ENCODE measurements at places on chromosomes 2 and 18.

DNA sequence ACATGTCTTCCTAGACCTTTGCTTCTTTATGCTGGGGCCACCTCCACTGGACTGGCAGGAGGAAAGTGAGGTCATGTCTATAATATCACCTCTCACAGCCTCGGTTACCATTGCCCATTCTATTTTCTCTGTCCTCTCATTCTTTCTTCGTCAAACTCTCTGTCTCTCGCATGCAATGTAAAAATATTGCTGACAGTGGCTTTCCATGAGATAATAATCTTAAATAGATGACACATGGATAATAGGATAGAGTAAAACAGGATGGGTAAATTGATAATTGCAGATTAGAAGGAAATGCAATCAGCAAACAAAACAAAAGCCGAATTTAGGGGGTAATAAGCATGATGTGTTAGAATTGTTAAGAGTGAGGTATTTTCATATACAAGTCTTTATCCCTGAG lies 215.7 kb upstream of the PARD3B start:
- no peak for DNase-seq

DNA sequence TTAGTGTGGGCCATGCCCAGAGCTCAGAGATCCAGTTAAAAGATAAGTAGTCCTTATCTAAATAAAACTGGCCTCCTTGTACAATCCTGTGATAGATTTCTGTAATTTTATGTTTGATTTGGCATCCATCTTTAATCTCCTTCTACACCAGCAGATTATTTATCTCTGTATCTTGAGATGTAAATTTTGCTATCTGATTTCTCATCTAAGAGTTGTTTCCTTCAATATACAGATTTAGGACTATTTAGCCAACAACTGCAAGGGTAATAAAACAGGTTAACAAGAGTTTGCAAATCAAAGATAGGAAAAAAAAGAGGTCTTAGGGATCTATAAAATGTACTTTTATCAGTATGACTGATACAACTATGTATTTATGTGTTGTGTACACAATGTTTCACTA lies 68.6 kb upstream of the ABCA12 start:
- no peak for DNase-seq

DNA sequence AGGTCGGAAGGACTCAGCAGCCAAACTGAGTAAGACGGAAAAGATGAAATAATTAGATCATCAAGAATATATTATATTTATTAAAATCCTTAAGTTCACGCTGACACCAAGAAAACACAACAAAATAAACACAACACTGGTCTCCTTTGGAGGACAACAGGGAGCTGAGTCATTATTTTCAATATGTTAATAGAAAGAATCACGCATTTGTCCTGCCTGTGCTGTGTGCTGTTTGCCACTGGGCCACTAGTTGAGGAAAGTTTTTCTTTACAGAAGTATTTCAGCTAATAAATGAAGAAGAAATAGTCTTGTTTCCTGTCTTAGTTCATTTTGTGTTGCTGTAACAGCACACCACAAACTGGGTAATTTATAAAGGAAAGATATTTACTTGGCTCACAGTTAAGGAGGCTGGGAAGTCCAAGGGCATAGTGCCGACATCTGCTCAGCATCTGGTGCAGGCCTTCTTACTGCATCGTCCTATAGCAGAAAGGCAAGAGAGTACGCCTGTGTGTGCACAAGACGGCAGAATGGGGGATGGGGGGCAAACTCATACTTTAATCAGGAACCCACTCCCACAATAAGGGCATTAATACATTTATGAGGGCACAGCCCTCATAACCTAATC lies 88.0 kb downstream of the TCF7L1 start:
- no peak for DNase-seq

DNA sequence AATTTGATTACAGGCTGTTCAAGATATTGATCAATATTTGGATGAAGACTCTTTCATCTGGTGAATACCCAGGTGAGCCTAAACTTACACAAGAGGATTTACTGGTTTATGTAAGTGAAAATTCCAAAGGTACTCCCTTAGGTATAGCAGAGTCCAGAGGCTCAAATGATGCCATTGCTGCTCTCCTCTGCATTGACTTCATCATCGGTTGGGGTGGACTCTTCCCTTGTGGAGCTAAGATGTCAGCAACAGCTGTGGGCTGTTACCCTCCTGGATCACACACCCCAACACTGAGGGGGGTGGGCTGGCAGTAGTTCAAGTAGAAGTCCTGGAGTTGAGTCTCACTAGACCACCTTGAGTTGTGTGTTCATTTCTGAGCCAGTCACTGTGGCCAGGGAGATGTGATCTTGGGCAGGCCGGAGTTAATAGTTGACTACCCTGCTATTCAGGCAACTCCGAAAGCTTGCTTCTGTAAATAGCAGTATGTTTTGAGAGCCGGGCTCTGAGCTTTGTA lies 236.9 kb downstream of the PTPRM start:
- no peak for DNase-seq

DNA sequence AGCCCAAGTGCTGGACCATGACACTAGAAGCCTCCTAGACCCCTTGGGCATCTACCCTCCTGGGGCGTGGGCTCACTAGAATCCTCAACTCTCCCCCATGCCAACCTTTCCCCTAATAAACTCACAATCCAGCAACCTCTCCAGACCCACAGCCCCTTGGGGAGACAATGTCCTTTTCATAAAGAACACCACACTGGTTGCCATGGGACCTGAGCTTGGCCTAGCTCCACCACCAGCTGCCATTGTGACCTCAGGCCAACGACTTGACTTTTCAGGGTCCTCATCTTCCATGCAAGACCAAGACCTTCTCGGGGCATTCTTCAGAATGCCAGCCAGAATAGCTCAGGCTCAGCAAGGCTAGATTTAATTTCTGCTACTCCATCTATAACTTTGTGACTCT lies 128.1 kb upstream of the NPAS2 start:
- no peak for DNase-seq

DNA sequence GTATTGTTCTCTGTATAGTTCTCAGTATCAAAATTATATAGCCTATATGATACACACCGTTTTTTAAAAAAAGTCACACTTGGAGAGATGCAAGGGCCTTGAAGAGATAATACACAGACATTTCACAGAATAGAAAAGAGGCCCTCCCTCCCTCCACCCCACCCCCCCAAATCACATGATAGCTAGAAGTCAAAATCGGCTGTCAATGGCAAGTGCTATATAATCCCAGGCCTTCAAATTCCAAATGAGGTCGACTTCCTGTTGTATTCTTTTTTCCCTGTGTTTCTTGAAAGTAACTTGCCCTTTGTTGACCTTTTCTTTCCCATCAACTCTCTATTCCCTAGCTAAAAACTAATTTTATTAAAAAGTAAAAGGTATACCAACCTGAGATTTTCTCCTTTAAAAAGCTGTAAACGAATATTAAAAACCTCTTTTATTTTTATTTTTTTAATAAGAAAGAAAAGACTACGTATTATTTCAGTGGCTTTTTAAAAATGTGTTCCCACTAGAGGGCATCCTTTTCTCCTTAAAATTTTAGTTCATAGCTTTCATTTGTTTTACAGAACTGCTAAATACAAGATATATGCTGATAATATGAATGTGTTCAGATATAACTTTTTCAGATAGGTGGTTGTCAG lies 46.6 kb downstream of the KCMF1 start:
- DNase-seq = no peak

- no peak for DNase-seq
Measured at GRCh38 chr2:68251855-68252399, 405 bp downstream of the PPP3R1 start.

DNA sequence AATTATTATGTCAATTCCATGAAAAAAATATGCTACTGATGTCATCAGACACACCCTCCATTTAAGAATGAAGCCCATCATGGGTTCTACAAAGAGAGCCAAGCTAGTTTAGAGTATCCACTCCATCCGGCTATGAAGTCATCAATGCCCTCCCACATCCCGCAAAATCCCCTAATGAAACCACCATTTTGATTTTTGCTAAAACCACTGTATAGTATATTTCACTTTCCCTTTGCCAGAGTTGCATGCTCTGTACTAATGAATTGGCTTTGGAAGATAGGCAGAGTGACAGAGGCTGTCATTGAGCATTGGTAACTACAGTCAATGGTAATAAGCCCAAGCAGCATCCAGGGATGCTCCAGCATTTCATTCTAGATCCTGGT lies 118.6 kb downstream of the ANKRD44 start:
- DNase-seq = no peak

GRCh38 chr18:36365836-36366775 lies 68.6 kb downstream of the FHOD3 start:
- no peak for DNase-seq

- DNase-seq = no peak
Measured at GRCh38 chr18:25133879-25134278, 218.1 kb downstream of the ZNF521 start.

DNA sequence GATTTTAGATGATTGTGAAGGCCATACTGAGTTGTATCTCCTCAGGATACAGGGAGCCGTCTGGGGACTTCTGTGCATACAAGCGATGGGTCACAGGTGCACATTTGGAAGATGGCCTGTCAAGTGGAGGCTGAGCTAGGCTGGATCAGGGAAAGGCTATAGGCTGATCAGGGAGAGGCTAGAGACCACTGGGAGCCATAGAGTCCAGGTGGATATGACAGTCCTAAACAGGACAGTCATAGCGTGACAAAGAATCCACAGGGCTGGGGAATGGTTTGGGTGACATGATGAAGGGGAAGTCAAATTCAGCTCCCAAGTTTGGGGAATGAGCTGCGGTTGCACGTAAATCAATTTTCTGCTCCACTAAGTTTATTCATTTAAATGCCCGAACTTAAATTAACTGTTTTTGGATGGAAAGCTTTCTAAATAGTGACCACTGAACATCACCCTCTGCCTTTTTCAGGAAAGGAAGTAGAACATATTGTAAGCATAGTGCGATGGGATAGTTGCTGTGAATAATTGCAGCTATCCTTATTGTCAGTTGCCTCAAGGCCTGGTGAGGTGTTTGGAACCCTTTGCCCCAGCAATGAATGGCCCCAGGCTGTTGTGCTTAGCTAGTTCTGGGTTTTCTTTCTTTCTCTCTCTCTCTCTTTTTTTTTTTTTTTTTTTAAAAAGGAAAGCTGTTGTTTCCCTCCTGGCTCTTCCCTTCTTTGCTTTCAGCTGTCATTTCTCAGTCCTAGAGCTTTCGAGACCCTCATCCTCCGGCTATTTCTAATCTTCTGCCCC lies 50.5 kb downstream of the KLHL29 start:
- no peak for DNase-seq

- DNase-seq = no peak
Measured at GRCh38 chr2:197209246-197209645, 101.3 kb downstream of the ANKRD44 start.

DNA sequence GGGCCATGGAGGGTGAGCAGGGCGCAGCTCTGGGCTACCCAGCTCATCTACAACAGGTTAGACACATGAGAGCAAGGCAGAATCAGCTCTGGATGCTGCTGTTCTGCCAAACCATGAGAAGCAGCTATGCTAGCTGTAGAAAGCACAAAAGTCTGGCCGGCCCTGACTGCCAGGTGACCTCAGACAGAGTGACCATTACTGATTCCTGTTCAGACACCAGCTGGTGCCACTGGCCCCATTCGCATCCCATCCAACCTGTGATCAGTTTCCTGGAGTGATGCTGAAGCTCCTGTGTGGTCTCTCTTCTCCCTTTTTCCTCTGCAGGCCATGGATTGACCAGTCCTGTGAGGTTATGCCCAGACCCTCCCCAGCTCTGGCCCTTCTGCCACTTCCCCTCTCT lies 14.3 kb downstream of the RBMS1 start:
- no peak for DNase-seq

- DNase-seq = no peak
Measured at GRCh38 chr2:217743966-217744761, 258.6 kb downstream of the TNS1 start.

DNA sequence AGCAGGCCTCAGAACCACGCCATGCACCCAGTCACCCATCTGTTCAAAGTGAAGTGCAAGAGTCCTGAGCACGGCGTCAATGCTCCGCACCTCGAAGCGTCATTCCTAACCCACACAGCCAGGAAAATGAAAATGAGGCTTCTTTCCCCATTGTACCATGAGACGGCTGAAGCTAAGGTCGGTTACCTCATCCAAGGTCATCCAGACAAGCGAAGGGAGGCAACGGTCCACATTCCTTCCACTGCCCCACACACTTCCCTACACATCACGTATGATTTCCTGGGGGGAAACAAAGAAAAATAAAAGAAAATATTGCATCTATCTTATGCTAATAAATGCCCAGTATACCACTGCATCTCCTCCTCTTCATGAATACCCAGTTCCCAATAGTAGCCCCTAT lies 113.5 kb upstream of the RAB6C start:
- no peak for DNase-seq

- DNase-seq = no peak
Measured at GRCh38 chr18:59633317-59633716, 63.9 kb downstream of the CCBE1 start.

DNA sequence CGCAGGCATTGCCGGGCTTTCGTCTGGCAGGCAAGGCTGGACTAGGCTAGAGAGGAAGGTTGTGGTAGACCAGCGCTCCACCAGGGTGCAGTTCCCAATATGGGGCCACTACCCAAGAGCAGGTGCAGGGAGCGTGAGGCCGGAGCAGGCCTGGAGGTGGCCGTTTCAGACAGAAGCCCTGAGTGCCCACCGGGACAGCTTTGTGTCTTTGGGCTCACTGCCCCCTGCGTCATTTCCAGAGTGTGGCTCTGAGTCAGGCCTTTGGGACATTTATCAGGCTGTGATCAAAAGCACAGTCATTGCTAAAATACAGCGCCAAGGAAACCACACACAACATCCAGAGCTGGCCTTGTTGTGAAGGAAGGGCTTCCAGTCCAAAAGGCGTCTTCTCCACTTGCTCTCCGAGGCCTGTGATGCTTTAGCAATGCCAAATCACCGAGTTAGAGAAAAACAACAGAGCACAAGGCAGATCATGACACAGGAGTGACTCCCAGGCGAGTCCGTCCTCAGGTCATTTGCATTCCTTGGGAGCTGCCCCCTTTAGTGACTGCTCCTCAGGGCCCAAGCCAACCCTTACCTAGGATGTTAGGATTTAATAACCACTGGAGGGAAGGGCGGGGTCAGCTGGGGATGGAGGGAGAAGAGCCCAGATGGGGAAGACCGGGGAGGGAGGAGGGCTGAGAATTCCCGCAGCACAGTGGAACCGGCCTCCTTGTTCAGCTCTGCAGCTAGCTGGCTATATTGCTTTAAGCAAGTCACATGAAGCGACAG lies 42.3 kb downstream of the RFX8 start:
- DNase-seq = no peak

GRCh38 chr2:20157193-20157891 lies 67.6 kb downstream of the SDC1 start:
- DNase-seq = no peak

DNA sequence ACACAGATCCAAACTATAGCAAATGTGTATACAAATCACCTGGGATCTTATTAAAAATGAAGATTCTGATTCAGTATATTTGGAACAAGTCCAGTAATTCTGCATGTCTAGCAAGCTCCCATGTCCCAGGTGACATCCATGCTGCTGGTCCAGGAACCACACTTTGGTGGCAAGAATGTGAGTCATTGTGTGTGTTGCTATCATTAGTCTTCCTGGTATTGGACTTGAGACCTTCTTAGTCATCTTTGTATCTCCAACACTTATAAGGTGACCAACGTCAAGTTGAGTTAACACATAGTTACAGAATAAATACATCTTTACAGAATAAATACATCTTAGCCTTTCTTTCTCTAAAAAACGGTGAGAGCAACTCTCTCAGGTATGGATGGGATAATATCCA lies 107.9 kb upstream of the NDUFV2 start:
- DNase-seq = no peak
